ENCODE measurements at places on chromosomes 4 and X. TPM values are rescaled to one million over a fixed set of nuclear protein-coding genes. Genes with fewer than 3 reads are reported as not detected.

TLL1 gene
- total RNA-seq, result not detected

SNX12 gene
- 95.1 TPM for total RNA-seq

KLHL4 gene
- total RNA-seq, result 16.1 TPM

TRIML1 gene
- total RNA-seq, result 0.39 TPM

FAT1 gene
- total RNA-seq, result 188 TPM

VCX gene
- total RNA-seq, result not detected
